Left ventricle myocardium inferior (tissue), 1 donor: ENCODE measurements at places on chromosomes 6 and 20. TPM values are rescaled to one million over a fixed set of nuclear protein-coding genes. Genes with fewer than 3 reads are reported as not detected.

DNA sequence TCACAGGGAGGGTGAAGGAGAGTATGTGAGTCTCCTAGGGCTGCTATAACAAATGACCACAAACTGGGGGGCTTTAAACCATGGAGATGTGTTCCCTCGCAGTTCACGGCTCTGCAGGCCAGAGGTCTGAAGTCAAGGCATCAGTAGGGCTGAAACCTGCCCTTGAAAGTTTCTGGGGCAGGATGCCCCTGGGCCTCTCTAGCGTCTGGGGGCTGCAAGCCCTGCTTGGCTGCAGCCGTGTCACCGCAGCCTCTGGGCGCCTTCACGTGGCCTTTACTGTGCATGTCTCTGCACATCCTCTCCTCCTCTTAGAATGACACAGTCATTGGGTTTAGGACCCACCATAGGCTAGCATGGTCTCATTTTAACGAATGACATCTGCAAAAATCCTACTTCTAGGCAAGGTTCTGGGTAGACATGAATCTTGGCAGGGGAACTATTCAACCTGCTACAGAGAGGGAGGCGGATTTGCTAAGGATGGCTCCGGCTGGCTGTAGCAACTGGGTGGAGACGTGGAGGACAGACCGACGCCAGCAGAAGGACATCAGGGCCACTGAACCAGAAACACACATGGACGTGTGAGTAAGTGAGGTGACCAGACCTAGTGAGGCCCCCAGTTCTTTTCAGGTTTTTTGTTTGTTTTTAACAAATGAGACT is 58.6 kb downstream of the PHACTR3 start:
- DNase-seq: no peak

GRCh38 chr20:20580139-20580538 is 132.3 kb downstream of the RALGAPA2 start:
- no peak for DNase-seq

GRCh38 chr6:118324116-118324515 is 224.0 kb upstream of the PLN start:
- no peak for DNase-seq

Gene IL17A
- total RNA-seq: not detected

- no peak for DNase-seq
These were observed 104.2 kb downstream of the AGPAT4 start for GRCh38 chr6:161169696-161170095.

DNA sequence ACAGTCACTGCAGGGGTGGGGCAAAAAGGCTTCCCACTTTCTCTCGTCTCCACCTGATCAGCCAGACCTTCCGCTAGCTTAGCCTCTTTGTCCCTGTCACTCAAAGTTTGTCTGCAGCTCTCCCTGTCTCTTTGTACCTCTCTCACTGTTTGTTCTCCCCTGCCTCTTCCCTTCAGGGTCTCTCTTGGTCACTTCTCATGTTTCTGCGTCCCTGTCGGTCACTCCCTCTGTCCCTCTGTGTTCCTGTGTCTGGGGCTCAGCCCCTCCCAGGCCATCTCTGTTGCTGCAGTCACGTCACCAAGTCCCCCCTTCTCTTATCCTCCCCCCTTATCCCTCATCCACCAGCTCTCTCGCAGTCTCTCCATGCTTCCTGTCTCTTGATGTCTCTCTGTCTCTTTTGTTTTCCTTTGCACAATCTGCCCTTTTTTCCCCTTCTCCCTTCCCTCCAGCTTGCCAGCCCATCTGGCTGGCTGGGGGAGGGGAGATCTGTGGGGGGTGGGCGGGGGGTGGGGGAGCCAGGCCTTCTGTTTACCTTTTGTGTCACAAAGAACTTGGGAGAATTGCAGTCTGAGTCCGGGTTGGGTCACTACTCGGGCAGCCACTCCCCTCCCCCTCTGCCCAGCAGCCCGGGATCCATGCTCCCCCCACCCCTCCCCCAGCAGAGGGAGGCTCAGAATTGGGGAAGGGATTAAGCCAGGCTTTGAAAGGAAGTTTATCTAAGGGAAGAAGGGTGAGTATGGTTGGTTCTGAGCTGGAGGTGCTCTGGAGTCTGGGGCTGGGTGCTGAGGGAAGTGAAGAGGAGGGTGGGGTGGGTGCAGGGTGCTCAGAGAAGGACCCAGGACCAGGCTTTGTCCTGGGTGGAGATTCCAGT is 32.3 kb downstream of the FOXP4 start:
- no peak for DNase-seq
